M059J (cell line): ENCODE measurements at places on chromosomes 6 and 20. TPM values are rescaled to one million over a fixed set of nuclear protein-coding genes. Genes with fewer than 3 reads are reported as not detected.

RIN2 gene
- total RNA-seq, result 56.6 and 59.6 TPM in 2 replicates

HLA-DMA gene
- 11.4 and 12.3 TPM in 2 replicates for total RNA-seq

CNKSR3 gene
- total RNA-seq, result 9.9 and 19.4 TPM in 2 replicates

IL17F gene
- not detected in 2 replicates for total RNA-seq

NNAT gene
- not detected in 2 replicates for total RNA-seq

PSORS1C2 gene
- not detected in 2 replicates for total RNA-seq

C6orf52 gene
- 0.32 and 0.44 TPM in 2 replicates for total RNA-seq

SDC4 gene
- 177 and 189 TPM in 2 replicates for total RNA-seq

RBBP8NL gene
- not detected in 2 replicates for total RNA-seq

CFAP206 gene
- total RNA-seq, result 2.4 and 2.7 TPM in 2 replicates

OOEP gene
- not detected in 2 replicates for total RNA-seq

NOL7 gene
- 160 and 168 TPM in 2 replicates for total RNA-seq

MOG gene
- not detected in 2 replicates for total RNA-seq

SEMG1 gene
- not detected in 2 replicates for total RNA-seq

OVOL2 gene
- 0.22 TPM in 1 of 2 replicates, not detected in the other for total RNA-seq

HSPA12B gene
- 0.05 TPM in 1 of 2 replicates, not detected in the other for total RNA-seq

SLC17A5 gene
- 13.2 and 16.4 TPM in 2 replicates for total RNA-seq

RAET1L gene
- 0.42 TPM in 1 of 2 replicates, not detected in the other for total RNA-seq

ADGRG6 gene
- 8.1 and 8.8 TPM in 2 replicates for total RNA-seq

GSTA4 gene
- total RNA-seq, result 26.2 and 28.8 TPM in 2 replicates

TOP1 gene
- total RNA-seq, result 20.1 and 49.9 TPM in 2 replicates

RWDD1 gene
- 24.2 and 27.0 TPM in 2 replicates for total RNA-seq

SEL1L2 gene
- total RNA-seq, result not detected in 2 replicates

SLC17A9 gene
- total RNA-seq, result not detected in 2 replicates

MUC21 gene
- not detected in 2 replicates for total RNA-seq

LIN28B gene
- 0.07 and 0.27 TPM in 2 replicates for total RNA-seq

OR2H1 gene
- not detected in 2 replicates for total RNA-seq

CALHM5 gene
- 1.3 and 1.6 TPM in 2 replicates for total RNA-seq

FAM184A gene
- 0.79 and 5.4 TPM in 2 replicates for total RNA-seq

SALL4 gene
- 1.6 and 2.4 TPM in 2 replicates for total RNA-seq

ZKSCAN4 gene
- 3.7 and 11.5 TPM in 2 replicates for total RNA-seq

ZNF831 gene
- not detected in 2 replicates for total RNA-seq

WFDC12 gene
- total RNA-seq, result not detected in 2 replicates

ANGPT4 gene
- not detected in 2 replicates for total RNA-seq

GSTA2 gene
- 0.12 TPM in 1 of 2 replicates, not detected in the other for total RNA-seq

BFSP1 gene
- total RNA-seq, result 4.8 and 5.5 TPM in 2 replicates

LY6G6D gene
- total RNA-seq, result not detected in 2 replicates

REM1 gene
- not detected in 2 replicates for total RNA-seq

TRIM15 gene
- not detected in 2 replicates for total RNA-seq

PRDM1 gene
- total RNA-seq, result 8.0 and 14.8 TPM in 2 replicates
